Neuronal stem cell (in vitro differentiated cells): ENCODE measurements at places on chromosomes 7 and 10.

DNA sequence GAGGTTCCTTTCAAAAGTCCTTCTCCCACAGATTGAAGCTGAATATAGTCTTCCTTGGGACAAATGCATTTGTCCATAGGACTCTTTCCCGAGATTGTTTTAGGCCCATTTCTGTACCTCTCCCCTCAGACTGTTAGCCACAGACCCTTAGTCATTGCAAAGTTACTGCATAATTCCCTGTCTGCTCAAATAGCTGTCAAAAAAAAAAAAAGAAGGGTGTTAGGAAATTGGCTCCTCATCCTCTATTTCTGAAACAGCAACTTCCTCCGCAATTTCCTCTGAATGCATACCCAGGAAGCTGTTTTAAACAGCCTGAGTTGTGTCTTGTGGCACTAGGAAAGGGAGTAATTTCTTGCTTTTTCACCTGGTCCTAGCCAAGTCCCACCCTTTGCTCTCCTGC is 5.4 kb downstream of the LRRC4 start:
- no peak for DNase-seq

DNA sequence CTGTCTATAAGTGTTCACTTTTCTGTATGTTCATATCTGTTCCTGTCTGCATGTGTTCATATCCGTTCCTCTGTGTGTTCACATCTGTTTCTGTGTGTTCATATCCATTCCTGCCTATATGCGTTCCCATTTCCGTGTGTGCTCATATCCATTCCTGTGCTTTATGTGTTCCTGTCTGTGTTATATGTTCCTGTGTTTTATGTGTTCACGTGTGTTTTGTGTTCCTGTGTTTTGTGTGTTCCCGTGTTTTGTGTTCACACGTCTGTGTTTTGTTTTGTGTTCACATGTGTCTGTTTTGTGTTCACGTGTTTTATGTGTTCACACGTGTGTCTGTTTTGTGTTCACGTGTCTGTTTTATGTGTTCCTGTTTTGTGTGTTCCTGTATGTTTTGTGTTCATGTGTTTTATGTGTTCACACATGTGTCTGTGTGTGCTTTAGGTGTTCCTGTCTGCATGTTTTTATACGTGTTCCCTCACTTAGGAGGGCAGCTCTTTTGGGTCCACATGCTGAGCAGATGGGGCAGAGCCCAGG is 42.2 kb upstream of the CNPY1 start:
- no peak for DNase-seq

DNA sequence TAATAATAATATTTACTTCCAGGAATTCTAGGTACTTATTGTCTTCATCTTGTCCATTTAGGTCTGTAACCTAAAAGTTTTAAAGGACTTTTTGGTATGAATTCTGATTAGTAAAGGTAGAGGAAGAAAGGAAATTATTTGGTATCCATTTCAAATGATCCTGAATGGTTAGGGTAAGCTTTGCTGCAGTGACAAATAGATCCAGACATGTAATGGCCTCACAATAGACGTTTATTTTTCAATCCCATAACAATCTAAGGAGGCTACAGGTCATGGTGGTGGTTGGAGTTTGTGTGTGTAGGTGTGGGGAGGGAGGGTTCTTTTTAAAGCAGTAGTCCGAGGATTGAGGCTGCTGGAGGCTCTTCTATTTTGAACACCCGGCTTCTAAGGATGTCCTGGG is 5.3 kb downstream of the FBH1 start:
- no peak for DNase-seq

GRCh38 chr7:116540743-116541142 is 15.9 kb downstream of the CAV1 start:
- no peak for DNase-seq

DNA sequence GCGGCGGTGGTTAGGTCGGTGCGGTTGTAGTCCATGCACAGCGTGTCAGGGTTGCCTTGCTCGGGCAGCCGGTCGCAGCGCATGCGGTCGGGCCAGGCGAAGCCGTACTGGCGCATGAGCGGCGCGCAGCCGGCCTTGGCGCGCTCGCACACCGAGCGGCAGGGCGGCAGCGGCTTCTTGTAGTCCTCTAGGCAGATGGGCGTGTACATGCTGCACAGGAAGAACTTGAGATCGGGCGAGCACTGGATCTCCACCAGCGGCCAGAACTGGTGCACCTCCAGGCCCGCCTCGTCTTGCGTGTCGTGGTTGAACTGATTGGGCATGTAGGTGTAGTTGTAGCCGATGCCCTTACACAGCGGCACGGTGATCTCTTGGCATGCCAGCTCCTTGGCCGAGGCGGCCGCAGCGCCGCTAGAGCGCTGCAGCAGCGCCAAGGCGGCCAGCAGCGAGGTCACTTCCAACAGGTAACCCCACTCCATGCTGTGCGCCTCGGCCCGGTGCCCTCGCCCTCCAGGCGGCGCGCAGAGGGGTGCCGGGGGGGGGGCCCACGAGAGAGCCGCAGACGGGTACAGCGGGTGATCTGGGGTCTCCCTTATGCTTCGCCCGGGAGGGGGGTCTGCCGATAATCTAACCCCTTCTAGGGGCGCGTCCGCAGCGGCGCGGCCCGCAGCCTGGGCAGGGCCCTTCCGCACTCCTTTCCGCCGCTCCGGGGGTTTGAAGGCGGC is 983 bp downstream of the FZD8 start:
- peak; percentile 44 for DNase-seq

GRCh38 chr10:131195116-131195515 is 116.4 kb downstream of the TCERG1L start:
- DNase-seq: no peak

GRCh38 chr7:127221731-127222130 is 31.0 kb downstream of the GRM8 start:
- no peak for DNase-seq

DNA sequence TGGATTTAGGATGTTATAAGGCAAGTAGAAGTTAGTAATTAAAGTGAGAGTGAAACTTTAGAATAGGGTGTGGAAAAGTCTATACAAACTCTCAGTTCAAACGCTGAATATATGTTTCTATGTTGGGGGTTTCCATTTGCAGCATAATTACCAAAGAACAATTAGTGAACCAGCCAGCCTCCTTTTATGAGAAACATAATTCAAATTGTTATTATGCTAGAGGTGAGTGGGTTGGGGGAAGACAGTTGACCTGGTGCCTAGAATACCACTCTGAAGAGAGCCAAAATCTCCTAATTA is 435.8 kb downstream of the MDFIC start:
- no peak for DNase-seq

DNA sequence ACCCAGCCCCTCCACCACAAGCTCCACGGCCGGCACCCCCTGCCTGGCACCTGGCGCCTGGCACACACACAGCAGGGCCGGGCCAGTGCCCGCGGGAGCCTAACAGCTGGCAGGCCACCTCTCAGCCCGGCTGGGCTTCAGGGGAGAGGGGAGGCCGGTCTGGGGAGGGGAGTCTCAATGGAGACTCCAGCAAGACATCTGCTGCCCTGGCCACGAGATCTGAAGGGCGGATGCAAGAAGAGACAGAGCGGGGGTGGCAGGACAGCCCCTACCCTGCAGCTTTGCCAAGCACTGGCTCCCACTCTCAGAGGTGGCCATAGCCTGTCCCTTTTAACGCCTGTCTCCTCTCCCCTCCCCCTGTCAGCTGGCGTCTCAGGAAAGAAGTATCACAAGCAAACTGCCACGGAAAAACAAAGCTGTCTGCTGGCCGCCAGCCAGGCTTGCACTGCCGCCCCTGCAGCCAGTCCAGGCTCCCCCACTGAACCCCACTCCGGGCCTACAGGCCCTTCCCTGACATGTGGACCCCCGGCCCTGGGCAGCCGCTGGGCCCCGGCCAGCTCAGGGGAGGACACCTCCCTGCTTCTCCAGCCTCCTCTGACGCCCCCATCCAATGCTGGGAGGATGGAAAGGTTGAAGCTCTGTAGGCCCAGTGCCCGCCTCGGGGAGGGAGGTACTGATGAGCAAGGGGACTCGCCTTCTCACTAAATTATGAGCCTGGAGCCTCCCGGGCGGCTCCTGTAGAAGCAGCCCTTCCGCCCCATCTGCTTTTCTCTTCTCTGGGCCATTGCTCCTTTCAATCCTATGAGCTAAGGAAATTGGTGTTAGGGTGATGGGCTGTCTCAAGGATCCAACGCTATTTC is 178.4 kb downstream of the ARHGAP12 start:
- no peak for DNase-seq

GRCh38 chr10:79188154-79188965 is 119.6 kb downstream of the ZMIZ1 start:
- DNase-seq: no peak

DNA sequence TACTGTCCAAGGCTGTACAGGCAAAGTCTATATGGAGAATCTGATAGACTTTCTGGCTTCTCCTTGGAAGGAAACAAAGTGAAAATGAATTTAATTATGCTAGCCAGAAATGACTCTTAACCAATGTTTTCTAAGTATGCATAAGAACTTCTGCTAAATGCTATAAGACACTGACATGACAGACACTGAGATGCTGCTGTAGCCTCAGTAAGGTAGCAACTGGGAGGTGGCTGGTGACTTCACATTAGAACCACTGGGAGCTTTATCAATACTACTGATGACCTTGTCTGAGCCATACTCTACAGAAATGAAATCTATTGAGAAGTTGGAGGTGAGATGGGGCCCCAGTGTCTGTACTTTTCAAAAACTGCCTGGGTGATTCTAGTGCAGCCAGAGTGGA is 188.6 kb downstream of the ZNF365 start:
- no peak for DNase-seq

GRCh38 chr7:7884855-7885254 is 83.7 kb upstream of the GLCCI1 start:
- no peak for DNase-seq

DNA sequence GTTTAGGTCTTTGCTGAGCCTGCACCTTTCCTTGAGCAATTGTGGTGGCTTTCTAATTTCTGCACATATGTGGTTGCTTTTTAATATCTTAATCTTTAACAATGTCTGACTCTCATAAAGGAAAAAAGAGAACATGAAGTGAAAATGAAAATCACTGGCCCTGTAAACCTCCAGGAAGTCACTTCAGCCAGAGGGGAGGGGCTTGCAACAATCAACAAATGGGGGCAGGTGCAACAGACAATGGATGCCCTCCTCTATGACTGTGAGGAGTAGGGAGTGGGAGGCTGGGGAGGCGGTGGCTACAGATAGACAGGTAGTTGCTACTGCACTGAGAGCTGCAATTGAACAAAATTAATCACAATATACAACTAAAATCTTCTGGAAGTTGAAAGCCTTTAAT is 1377.4 kb downstream of the XPNPEP1 start:
- DNase-seq: no peak

GRCh38 chr10:16773334-16773733 is 43.9 kb downstream of the RSU1 start:
- no peak for DNase-seq

- peak; percentile 32 for DNase-seq
Measured at GRCh38 chr7:122885583-122886356, 490 bp downstream of the CADPS2 start.

DNA sequence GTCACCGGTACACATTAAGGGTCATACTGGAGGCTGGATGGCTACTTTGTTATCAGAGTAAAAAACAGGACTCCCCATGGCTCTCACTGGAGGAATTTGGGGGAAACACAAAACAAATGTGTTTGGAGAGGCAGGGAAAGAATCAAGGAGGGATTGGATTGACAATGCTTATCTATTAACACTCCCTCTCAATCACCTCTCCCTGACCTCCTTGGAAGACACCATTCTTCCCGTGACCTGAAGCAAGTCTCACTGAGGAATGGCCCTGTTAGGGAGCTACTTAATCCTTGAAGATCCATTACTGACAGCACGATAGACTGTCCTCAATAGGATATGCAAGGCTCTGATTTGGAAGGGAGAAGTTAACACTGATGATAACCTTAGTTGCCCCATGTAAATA is 242.1 kb upstream of the PTN start:
- DNase-seq: peak; percentile 54

DNA sequence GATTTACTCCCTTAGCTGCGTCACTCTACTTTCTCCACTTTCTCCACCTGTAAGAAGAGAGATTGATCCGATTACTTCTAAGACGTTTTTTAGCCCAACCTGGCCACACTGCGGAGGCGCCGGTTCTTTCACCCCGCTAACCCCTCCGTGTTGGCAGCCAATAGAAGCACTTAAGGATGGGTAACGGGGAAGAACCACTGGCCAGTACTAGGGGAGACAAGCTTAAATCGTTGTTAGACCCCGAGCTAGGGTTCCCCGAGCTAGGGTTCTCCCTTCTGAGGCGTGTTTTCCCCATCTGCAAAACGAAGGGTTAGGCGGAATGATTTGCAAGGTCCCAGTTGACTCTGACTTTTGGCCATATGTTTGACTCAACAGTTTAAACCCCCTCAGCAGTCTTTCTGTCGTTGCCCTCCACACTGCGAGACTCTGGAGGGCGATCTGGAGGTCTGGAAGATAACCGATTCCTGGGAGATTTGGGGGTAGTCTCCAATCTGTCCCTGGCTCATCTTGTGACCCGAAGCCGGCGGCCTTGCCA is 644 bp downstream of the UMAD1 start:
- peak; percentile 31 for DNase-seq

DNA sequence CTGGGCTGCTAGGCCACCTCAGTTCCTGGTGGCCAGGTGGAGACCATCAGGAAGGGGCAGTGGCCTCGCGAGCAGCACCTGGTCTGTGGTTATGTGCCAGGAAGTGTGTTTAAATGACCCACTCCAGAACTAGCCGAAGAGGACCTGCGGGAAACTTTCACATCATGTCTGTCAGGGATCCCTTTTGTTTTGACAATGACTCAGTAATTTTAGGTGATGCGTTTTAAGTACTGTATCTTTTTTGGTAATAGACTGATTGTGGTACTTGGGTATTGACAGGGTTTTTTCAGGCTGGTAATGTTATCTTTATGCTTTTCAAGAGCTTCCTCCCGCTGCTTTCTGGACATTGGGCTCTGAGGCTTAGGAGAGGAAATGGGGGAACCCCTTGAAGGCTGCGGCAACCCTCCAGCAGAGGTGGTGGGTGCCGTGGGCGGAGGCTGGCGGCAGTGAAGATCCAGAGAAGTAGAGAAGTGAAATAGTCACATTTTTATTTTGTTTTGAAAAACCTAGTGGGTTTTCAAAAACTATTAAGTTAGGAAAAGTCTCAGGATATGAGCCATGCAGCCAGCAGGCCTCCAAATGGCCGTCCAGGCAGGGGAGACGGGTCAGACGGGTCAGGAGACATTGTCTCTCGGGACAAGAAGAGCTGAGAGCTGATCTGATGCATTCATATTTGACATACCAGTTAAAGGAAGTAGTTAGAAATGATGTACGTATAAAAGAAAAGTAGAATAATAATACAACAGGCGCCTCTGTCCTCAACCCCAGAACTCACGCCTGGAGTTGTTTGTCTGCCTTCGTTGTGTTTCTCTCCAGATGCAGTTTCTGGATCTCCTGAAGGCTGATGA is 27.7 kb downstream of the PPP2R2D start:
- DNase-seq: no peak

- no peak for DNase-seq
Measured at GRCh38 chr10:18436902-18437301, 214.5 kb downstream of the NSUN6 start.
